ENCODE measurements at places on chromosomes 6 and 20. TPM values are rescaled to one million over a fixed set of nuclear protein-coding genes. Genes with fewer than 3 reads are reported as not detected.

- H3K4me3 ChIP-seq, result no peak overlapping the region
- no peak overlapping the region for H3K27ac ChIP-seq
- H3K4me1 ChIP-seq, result peaks cover 16% of the 10 kb centered on the region
- H3K27me3 ChIP-seq, result no peaks in the 10 kb centered on the region
- DNase-seq, result no peak
- H3K36me3 ChIP-seq, result no peaks in the 10 kb centered on the region
Measured at GRCh38 chr6:37971711-37972390, 152.3 kb downstream of the ZFAND3 start.

DNA sequence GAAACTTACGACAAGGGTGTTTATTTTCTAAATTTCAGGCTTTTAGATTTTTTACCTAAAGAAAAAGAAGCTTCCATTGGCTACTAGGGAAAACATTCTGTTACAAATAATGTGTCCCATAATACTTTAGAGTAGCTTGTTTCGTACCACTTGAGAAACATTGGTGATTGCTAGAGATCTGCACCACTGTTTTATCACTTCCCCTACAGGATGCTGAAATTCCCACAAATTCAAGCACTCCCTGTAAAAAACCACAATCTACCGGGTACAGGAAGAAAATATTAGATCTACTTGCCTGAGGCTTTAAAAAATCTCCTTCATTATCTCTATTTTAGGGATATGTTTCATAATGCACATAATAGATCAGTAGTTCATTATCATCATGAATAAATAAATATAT, 29.9 kb downstream of the SEL1L2 start:
- no peak overlapping the region for H3K4me3 ChIP-seq
- no peak for DNase-seq
- H3K4me1 ChIP-seq, result no peaks in the 10 kb centered on the region
- no peaks in the 10 kb centered on the region for H3K36me3 ChIP-seq
- no peaks in the 10 kb centered on the region for H3K27me3 ChIP-seq

- H3K36me3 ChIP-seq, result no peaks in the 10 kb centered on the region
- DNase-seq, result no peak
- no peaks in the 10 kb centered on the region for H3K4me1 ChIP-seq
- H3K27ac ChIP-seq, result no peak overlapping the region
- H3K4me3 ChIP-seq, result no peak overlapping the region
Measured at GRCh38 chr6:138078491-138078890, 28.7 kb downstream of the PERP start.

- no peaks in the 10 kb centered on the region for H3K27me3 ChIP-seq
- no peaks in the 10 kb centered on the region for H3K36me3 ChIP-seq
- no peak overlapping the region for H3K27ac ChIP-seq
- peaks cover 17% of the 10 kb centered on the region for H3K4me1 ChIP-seq
- no peak overlapping the region for H3K4me3 ChIP-seq
Measured at GRCh38 chr6:149888093-149888492, 9.8 kb downstream of the RAET1E start.

- H3K27ac ChIP-seq, result no peak overlapping the region
- no peaks in the 10 kb centered on the region for H3K36me3 ChIP-seq
Measured at GRCh38 chr20:48596334-48596898, 231.4 kb downstream of the PREX1 start.

GRCh38 chr20:44589537-44589936, 7.2 kb downstream of the PKIG start:
- no peak overlapping the region for H3K4me3 ChIP-seq
- no peak for DNase-seq
- peaks cover 27% of the 10 kb centered on the region for H3K36me3 ChIP-seq
- peaks cover 57% of the 10 kb centered on the region for H3K4me1 ChIP-seq
- H3K27me3 ChIP-seq, result no peaks in the 10 kb centered on the region

DNA sequence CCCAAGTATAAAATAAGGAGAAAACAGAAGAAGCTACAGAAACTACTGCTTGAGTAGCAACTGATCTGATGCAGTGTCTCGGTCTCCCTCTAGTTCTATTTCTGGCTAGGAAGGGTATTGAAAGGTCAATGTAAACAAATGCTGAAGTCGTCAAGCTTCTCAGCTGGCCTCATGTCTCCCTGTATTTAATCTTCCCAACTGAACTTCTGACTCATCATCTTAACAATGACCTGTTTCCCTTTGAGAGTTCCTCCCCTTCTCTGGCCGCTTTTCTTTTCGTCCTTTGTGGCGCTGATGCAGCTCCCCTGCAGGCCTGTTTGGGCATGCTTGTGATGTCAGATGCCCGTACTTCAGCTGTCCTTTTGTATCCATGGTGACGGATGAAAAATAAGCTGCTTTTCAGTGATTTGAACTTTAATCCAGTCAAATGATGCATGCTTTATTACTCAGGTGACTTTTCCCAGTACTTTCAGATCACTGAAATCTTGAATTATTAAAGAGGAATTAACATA, 7.8 kb upstream of the LCA5 start:
- H3K27me3 ChIP-seq, result no peaks in the 10 kb centered on the region
- H3K27ac ChIP-seq, result peak overlapping the region; percentile 43
- no peaks in the 10 kb centered on the region for H3K36me3 ChIP-seq
- peaks cover 12% of the 10 kb centered on the region for H3K4me1 ChIP-seq
- no peak overlapping the region for H3K4me3 ChIP-seq

- no peaks in the 10 kb centered on the region for H3K27me3 ChIP-seq
- H3K4me1 ChIP-seq, result no peaks in the 10 kb centered on the region
- no peak overlapping the region for H3K4me3 ChIP-seq
- DNase-seq, result no peak
- H3K27ac ChIP-seq, result no peak overlapping the region
Measured at GRCh38 chr6:14294270-14294951, 176.8 kb downstream of the CD83 start.

- H3K4me3 ChIP-seq, result no peak overlapping the region
- no peak for DNase-seq
- H3K4me1 ChIP-seq, result no peaks in the 10 kb centered on the region
Measured at GRCh38 chr6:28011722-28012121, 54.7 kb downstream of the OR2B6 start.

- DNase-seq, result no peak
- H3K27ac ChIP-seq, result no peak overlapping the region
- H3K27me3 ChIP-seq, result no peaks in the 10 kb centered on the region
Measured at GRCh38 chr6:168834042-168834587, 393.1 kb downstream of the SMOC2 start.

DNA sequence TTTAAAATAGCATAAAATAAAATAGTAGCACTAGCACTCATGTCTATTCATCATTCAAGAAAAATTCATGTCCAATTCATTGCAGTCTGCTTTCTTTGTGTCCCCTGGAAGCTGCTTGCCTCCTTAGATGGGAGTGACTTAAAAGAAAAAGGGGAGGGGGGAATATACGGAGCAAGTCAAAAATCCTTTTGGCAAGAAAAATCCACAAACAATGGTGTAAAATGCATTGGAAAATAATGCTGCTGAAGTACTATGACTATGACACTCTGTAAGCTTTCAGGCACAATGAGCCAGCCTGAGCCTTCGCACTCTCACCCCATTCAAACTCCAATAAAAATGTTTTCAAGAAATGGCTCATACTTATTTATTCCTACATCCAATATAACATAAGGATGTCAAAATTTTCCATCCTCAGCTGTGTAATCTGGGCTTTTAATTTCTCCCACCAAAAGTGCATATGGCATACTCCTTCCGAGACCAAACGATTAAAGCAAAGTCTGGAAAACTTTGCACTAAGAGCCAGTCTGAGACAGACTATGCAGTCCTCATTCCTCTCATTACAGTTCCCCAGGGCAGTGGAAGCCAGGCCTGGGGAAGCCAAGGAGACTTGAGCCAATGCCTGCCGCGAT, 790 bp downstream of the NEDD9 start:
- no peak for DNase-seq
- no peaks in the 10 kb centered on the region for H3K27me3 ChIP-seq
- H3K27ac ChIP-seq, result peak overlapping the region; percentile 89
- peak overlapping the region; percentile 67 for H3K4me3 ChIP-seq
- H3K36me3 ChIP-seq, result no peaks in the 10 kb centered on the region

DNA sequence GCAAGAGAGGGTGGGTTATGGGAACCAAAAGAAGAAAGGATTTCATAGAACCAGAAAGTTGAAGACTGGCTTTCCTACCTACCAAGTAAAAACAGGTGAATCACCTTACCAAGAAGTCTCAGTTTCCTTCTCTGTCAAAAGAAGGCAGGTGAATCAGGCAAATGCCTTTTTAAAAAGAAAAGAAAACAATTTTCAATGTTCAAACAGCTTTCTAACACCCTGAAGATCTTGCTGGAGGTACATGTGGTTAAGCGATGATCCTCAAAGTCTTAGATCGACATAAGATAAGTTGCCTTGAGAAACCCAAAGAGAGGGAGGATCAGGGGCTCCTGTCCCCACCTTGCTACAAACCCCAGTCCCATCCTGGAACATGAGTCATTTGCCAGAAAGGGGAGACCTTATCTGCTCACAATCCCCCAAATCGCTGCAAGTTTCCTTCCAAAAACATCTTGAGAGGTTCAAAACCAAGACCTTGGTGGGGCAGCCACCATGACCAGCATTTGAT, 71.6 kb downstream of the NFATC2 start:
- no peak overlapping the region for H3K4me3 ChIP-seq
- DNase-seq, result no peak

- no peak for DNase-seq
- H3K36me3 ChIP-seq, result no peaks in the 10 kb centered on the region
- H3K4me3 ChIP-seq, result no peak overlapping the region
- peak overlapping the region; percentile 74 for H3K27ac ChIP-seq
- no peaks in the 10 kb centered on the region for H3K27me3 ChIP-seq
Measured at GRCh38 chr6:56715741-56716140, 73.1 kb upstream of the DST start.

GRCh38 chr6:21893793-21894192, 300.2 kb downstream of the SOX4 start:
- no peaks in the 10 kb centered on the region for H3K27me3 ChIP-seq
- H3K4me3 ChIP-seq, result no peak overlapping the region
- no peak overlapping the region for H3K27ac ChIP-seq
- no peaks in the 10 kb centered on the region for H3K36me3 ChIP-seq
- H3K4me1 ChIP-seq, result no peaks in the 10 kb centered on the region
- no peak for DNase-seq

DNA sequence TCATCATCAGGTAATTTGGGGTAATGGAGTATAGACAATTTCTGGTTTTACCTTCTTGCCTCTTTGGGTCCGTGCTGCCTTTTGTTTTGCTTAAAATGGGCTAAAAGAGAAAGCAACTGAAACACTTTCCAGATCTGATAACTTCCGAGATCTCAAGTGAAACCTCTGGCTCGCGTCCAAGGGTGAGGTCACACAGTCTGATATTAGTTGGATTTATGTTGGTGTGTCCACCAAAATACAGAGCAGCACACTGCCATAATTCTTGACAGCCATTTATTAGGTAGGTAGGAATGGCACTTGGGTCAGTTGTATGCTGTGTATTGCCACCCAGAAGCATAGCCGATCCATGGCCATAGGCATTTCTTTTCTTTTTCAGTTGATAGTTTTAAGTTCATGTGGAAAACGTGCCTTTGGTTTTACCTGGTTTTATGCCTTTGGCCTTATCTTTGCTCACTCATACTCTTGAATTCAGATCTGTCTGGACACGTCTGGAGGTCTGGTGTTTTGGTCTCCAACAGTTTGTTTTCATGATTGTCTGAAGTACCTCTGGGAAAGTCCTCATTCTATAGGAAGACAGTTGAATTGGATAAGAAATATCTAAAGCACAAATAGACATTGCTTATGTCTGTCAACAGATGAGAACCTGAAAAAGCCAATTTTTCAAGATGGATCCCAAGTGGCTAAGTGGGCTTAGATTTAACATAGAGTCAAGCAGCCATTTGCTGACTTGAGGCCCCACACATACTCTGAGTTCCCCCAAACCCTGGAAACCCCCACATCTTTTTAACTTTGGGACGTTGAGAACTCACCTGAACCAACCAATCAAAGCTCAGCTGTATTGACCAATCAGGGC, 320.8 kb downstream of the SOX4 start:
- H3K36me3 ChIP-seq, result no peaks in the 10 kb centered on the region
- peak overlapping the region; percentile 31 for H3K4me3 ChIP-seq
- no peaks in the 10 kb centered on the region for H3K27me3 ChIP-seq
- no peaks in the 10 kb centered on the region for H3K4me1 ChIP-seq
- DNase-seq, result peak; percentile 91
- H3K27ac ChIP-seq, result no peak overlapping the region

GRCh38 chr20:39857187-39857586, 831.8 kb downstream of the MAFB start:
- no peak overlapping the region for H3K4me3 ChIP-seq
- H3K4me1 ChIP-seq, result no peaks in the 10 kb centered on the region
- H3K36me3 ChIP-seq, result no peaks in the 10 kb centered on the region
- DNase-seq, result no peak
- H3K27ac ChIP-seq, result no peak overlapping the region

GRCh38 chr6:97757575-97757974, 474.6 kb upstream of the MMS22L start:
- no peaks in the 10 kb centered on the region for H3K27me3 ChIP-seq
- H3K4me1 ChIP-seq, result no peaks in the 10 kb centered on the region
- no peak overlapping the region for H3K27ac ChIP-seq
- DNase-seq, result no peak

DNA sequence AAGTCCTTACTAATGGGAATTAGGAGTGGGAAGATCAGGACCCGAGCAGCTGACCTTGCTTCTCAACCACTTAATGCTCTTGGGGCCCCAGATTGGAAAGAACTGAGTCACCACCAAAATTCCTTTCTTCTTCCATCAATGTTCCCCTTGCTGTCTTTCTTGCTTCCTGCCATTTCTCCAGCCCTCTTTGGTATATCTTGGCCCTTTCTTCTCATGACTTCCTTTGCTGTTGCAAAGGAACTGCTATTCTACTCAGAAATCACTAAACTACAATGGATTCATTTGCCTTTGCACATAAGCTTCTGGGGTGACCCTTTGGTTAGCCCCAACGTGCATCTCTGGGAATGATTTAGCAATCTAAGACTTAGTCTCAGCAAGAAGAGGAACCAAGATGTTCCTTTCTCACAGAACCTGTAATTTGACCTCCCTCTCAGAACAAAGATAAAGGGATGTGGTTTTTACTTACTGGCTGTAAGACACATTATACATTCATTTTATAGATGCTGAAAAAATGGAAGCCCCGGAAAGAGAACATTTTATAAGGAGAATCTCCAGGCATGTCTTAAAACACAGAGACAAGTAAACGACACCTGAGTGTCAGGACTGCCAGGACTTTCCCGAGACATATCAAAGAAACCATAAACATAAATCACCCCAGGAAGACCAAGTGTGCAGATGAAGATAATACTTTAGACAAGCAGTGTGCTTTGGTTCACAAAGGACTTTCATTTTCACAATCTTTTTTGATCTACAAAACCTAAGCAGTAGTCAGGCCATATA, 99.0 kb upstream of the TNFAIP3 start:
- DNase-seq, result no peak
- H3K27ac ChIP-seq, result no peak overlapping the region
- H3K4me3 ChIP-seq, result no peak overlapping the region
- H3K4me1 ChIP-seq, result no peaks in the 10 kb centered on the region
- no peaks in the 10 kb centered on the region for H3K36me3 ChIP-seq
- no peaks in the 10 kb centered on the region for H3K27me3 ChIP-seq

The SEL1L2 gene
- total RNA-seq, result not detected

The ADGRF4 gene
- not detected for total RNA-seq

The MUC21 gene
- 0.18 TPM for total RNA-seq

The ID1 gene
- 315 TPM for total RNA-seq

The NT5E gene
- total RNA-seq, result 18.8 TPM

The MEI4 gene
- not detected for total RNA-seq

The BANF2 gene
- not detected for total RNA-seq

The RSPO4 gene
- not detected for total RNA-seq

The RTN4IP1 gene
- total RNA-seq, result 44.2 TPM

The MLIP gene
- not detected for total RNA-seq

The DDO gene
- not detected for total RNA-seq

The GRIK2 gene
- total RNA-seq, result 7.7 TPM
